ENCODE measurements at places on chromosomes 6 and 20.

GRCh38 chr20:57259938-57260921 is 6.2 kb downstream of the BMP7 start:
- no peak for DNase-seq

GRCh38 chr6:85421972-85422371 is 27.9 kb upstream of the NT5E start:
- DNase-seq, result no peak

DNA sequence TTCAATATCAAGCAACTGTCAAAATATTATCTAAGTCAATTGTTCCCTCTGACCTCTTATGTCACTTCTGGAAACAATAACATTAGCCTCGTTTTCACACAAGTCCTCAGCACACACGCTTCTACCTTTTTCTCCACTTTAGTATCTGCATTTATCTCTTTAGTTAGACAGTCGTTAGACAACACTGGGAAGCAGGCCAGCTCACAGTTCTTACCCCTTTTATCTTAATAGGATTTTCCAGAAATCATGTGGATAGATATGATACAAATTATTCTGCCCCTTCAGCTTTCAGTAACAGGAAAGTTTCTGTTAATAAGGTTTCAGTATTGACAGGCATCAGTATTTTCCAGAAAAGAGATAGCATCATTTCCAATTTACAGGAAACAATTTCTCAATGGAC is 25.9 kb upstream of the HAO1 start:
- DNase-seq, result no peak

DNA sequence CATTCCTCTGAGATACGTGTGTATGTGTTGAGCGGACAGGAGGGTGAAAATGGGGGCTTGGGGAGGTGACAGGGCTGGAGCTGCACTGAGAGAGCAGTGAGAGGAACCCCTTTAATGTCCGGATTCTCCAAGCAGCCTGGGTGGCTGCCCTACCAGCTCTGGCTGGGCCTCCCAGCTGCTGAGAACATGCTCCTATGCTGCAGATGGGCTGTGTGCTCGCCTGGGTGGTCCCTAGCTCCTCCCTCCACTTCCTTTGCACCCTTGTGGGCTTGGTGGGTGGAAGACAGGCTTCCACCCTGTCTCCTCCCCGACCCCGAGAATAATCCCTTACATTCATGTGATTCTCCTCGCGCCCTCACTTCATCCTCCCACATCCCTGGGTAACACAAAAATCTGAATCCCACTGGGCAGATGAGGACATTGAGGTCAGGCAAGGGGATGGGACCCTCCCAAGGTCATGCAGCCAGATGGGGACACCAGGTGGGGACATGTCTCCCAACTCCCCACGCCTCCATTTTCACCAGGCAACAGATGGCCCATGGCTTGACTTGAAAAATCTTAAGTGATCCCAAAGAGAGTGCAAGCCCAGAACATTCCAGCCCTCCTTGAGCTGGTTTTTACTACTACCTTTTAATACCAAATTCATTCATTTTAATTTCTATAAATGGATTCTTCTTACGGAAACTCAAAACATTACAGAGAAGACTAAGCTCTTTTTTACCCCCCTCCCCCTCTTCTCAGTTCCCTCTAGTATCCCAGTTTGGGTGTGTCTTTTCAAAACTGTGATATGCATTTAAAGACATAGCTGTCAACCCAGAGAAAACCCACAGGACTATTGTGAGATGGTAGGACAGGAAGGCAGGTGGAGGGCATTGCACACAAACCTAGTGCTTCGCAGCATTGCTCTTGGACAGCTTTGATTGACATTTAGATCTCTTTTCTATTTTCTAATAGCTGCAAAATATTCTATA is 5.0 kb upstream of the PDRG1 start:
- DNase-seq, result no peak

- DNase-seq, result no peak
Measured at GRCh38 chr6:42211726-42212125, 5.9 kb downstream of the MRPS10 start.

- DNase-seq, result no peak
Measured at GRCh38 chr20:58886546-58886945, 34.0 kb downstream of the GNAS start.

- DNase-seq, result peak; percentile 53
Measured at GRCh38 chr6:114049367-114049966, 78.5 kb upstream of the HDAC2 start.

- no peak for DNase-seq
Measured at GRCh38 chr6:136646377-136646776, 96.2 kb upstream of the MAP7 start.

GRCh38 chr20:504632-505075 is 38.9 kb downstream of the CSNK2A1 start:
- no peak for DNase-seq

GRCh38 chr20:58511861-58512260 is 3.3 kb downstream of the APCDD1L start:
- DNase-seq, result no peak

GRCh38 chr20:21706261-21707195 is 1.1 kb downstream of the PAX1 start:
- DNase-seq, result no peak

- no peak for DNase-seq
Measured at GRCh38 chr6:51775942-51776860, 311.2 kb downstream of the PKHD1 start.

GRCh38 chr6:115058414-115059211 is 715.8 kb upstream of the HS3ST5 start:
- DNase-seq, result no peak

DNA sequence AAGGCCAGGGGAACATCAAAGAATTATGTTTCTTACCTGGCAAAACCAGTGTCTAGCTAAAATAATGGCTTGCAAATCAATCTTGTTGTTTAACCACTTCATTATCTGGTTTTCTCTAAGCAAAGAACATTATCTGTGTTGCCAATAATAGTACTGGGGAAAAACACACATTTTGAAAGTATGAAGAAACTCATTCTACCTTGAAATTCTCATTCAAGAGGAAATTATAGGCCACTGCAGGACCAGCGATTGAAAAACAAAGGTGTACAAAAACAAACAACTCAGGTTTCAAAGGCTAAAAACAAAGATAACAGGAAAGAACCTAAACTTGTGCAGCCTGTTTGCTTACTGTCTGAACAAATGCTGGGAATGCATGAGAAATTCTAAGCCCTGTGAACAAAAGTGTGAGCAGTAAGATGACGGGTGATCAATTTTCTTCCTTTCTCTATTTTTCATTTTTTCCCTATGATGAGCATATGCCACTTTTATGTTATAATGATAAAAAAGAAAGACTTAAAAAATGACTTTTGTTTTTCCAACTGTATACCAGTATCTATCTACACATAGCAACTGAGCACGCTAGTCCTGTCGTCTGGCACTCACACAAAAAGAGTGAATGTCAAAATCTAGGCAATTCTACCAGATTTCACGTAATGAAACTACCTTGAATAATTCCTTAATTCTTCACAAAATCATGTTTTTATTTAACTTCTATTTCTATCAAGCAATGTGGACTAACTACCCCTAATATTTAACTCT is 117.9 kb downstream of the SGK1 start:
- peak; percentile 83 for DNase-seq

DNA sequence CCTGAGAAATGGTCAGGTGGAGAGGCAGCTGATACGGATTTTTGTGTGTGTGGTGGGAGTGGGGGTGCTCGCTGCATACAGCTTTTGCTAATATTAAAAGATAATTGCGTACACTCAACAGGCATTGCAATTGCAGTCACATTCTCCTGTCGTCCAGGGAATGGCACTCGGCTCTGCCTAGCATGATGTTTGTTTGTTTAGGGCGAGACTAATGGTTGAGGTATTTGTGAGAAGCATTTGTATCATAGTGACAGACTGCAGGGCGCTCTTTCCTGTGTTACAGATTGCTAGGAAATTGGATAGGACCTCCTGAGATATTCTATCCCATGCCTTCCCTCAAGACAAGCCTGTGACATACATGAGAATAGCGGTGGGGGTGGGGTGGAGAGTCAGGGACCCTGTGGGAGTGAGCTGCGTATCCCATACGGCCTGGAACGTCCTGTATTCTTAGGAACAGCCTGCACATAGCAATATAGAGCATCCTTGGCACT is 207.4 kb downstream of the SOX4 start:
- DNase-seq, result peak; percentile 95

GRCh38 chr20:24918579-24919566 is 30.2 kb upstream of the CST7 start:
- no peak for DNase-seq

DNA sequence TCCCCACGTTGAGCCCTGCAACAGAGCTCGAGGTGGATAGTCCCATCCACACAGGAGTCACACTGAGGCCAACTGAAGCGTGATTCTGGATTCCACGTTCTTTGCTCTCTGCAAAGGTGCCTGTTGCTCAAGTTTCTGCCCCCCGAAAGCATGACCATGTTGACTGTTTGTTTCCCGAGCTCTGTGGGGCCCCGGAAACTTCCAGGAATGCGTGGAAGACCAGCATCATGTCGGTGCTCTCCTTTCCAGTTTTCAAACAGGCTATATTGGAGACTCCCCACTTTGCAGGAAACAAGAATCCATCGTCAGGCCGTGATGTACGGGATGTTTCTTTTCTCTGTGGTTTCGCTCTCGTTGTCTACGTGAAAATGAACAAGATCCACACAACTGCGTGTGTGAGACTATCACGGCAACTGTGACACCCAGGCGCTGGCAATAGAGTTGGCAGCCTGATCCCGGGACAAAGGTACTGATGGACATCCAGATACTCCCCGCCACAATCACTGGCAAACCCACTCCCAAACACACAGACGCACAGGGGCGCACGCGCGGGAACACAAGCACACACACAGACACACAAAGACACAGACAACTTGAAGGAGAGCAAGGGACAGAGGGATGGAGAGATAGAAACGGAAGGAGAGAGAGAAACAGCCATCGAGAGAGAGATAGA is 444.6 kb upstream of the DEFB115 start:
- no peak for DNase-seq

DNA sequence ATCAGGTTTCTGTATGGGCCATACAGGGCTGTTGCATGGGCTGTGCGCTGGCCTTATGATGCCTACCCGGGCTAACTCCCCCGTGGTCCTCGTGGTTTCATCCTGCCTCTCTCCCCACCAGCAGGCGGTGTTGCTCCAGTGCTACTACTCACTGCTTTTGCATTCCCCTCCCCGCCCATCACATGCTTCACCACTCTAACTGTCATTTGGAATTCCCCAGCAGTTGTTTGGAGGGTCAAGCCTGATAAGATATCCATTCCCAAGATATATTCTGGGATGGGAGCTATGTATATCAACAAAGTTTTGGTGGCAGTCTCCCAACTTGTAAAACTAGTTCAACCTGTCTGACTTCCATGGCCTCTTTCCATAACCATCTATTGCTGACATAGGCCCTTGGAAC is 233.2 kb upstream of the SOX4 start:
- no peak for DNase-seq

GRCh38 chr6:56222499-56222898 is 24.9 kb downstream of the COL21A1 start:
- no peak for DNase-seq

DNA sequence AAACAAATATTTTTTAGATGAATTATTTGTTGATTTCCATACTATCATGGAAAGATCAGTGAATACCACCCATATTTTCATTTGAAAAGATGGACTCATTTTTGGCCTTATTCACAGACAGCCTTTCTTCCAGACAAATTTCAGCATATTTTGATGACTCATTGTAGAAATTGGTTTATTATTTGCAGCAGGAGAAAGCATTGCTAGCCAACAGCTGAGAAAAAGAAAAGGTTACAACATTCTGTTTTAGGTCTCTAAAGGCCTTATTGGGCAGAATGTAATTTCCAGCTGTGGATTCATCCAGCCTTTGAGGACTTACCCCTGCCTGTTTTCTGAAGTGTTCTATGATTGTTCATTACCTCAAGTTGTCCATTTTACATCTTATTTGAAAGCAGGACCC is 201.9 kb downstream of the PLCB4 start:
- DNase-seq, result no peak

DNA sequence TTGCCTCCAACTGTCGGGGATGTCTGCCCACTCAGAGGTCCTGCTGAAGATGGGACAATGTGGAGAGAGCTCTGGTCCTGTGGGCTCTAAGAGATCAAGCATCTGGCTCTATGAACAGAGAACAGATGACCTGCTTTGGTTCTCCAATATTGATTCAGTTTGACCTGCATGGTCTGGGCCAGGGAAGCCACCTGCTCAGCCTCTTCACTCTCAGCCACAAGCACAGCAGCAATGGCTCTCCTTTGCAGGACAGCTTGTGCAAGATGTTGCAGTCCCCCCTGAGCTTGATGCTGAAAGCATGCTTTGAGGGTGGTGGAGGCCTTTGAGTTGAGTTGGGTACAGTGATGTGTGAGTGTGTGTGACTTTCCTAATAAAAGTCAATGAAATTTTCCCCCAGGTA is 18.6 kb upstream of the MCM3 start:
- DNase-seq, result no peak

- no peak for DNase-seq
Measured at GRCh38 chr6:167341665-167342655, 17.1 kb downstream of the TTLL2 start.

GRCh38 chr6:101935732-101936131 is 542.2 kb downstream of the GRIK2 start:
- no peak for DNase-seq

DNA sequence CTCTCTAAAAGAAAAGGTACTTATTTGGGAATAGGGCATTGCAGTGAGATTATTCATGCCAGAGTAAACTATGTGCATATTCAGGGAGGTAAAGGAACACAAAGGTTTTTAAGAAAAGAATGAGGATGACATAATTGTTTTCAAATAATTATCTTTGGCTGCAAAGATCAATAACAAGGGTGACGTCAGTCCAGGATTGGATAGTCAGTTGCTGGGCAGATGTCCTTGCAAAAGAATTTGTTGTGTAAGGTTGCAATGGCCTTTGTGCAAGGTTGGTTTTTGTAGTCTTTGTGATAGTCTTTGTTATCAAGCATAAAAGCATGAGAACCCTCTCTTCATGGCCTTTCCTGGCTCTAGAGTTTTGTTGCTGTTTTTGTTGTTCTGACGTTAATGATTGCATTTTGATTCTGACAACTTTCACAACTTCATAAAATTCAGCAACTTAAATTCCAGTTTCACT is 17.7 kb downstream of the LOC128125822 start:
- no peak for DNase-seq

DNA sequence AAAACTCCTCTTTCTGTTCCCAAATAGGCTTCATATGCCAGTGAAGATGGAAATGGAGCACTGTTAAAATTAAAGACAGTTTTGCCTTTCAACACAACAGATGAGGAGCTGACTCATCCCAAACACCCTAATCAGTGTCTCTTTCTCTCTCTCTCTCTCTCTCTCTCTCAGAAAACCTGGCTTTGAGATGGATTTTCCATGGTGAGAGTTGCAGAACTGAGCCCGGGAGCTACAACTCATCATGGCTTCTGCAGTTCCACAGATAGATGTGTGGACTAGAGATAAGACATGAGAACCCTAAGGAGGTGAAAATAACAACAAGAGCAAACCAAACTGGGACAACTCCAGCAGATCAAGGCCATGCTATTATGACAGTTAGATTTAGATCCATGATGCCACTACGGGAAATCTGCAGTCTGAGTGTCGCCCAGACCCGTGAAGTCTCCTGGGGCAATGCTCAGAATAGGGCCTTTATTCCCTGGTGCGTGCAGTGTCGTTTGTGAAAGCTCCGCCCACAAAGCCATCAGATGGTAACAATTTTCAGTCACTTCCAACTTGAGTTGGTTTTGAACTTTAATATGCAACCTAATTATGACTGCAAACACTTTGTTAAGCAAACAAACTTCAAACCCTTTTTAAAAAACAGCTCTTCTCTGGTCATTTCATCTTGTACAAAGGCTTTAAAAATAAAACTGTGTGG is 338.2 kb upstream of the PREP start:
- DNase-seq, result no peak

- DNase-seq, result no peak
Measured at GRCh38 chr6:130981409-130981808, 81.6 kb downstream of the EPB41L2 start.

GRCh38 chr6:105211831-105212230 is 32.0 kb upstream of the POPDC3 start:
- DNase-seq, result no peak
